ENCODE measurements at places on chromosomes 6 and 20.
A peak's percentile ranks its signal among the peaks of the same experiment; 100 is the strongest.

DNA sequence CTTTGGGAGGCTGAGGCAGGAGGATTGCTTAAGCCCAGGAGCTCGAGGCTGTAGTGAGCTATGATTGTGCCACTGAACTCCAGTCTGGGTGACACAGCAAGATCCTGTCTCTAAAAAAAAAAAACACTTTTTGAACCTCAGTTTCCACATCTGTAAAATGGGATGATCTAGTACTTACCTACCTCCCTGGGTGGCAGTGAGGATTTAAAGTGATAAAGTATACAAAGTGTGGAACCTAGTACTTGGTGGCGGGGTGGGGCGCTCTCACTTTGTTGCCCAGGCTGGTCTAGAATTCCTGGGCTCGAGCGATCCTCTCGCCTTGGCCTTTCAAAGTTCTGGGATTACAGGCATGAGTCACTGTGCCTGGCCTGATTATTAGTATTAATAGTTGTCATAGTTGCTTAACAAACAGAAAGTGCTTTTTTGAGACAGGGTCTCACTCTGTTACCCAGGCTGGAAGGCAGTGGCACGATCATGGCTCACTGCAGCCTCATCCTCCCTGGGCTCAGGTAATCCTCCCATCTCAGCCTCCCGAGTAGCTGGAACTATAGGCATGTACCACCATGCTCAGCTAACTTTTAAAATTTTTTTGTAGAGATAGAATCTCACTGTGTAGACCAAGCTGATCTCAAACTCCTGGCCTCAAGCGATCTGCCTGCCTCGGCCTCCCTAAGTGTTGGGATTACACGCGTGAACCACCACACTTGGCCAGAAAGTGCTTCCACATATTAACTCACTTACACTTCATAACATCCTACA, 7.0 kb upstream of the PLTP start:
- no peak for DNase-seq

GRCh38 chr6:166202321-166202733, 34.7 kb upstream of the TBXT start:
- peak; percentile 36 for DNase-seq

DNA sequence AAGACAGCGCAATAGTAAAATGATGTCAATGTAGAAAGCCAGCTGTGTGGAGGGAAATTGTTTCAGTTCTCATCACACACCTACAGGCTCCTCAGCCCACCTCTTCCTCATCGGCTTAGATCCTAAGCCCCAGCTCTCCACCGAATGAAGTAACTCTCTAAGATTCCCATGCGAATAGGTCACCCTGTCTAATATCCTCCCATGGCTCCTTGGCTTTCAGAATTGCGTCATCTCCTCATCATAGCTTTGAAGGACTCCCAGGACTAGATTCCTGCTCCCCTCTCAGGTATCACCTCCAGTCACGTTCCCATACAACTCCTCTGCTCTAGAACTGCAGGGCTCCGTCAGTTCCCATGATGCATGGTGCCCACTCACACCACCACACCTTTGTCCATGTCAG, 16.2 kb upstream of the SLC22A16 start:
- no peak for DNase-seq

DNA sequence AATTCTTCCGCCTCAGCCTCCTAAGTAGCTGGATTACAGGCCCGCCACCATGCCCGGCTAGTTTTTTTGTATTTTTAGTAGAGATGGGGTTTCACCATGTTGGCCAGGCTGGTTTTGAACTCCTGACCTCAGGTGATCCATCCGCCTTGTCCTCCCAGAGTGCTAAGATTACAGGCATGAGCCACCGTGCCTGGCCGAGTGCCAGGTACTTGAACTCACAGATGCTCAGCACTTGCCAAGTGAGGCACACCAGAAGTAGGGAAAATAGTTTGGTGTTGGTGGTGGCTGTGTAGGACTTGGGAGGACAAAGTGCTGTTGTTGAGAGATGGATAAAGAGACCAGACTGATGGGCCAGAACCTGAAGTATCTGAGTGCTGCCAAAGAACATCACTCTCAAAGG, 40.0 kb upstream of the MBOAT1 start:
- DNase-seq, result no peak

DNA sequence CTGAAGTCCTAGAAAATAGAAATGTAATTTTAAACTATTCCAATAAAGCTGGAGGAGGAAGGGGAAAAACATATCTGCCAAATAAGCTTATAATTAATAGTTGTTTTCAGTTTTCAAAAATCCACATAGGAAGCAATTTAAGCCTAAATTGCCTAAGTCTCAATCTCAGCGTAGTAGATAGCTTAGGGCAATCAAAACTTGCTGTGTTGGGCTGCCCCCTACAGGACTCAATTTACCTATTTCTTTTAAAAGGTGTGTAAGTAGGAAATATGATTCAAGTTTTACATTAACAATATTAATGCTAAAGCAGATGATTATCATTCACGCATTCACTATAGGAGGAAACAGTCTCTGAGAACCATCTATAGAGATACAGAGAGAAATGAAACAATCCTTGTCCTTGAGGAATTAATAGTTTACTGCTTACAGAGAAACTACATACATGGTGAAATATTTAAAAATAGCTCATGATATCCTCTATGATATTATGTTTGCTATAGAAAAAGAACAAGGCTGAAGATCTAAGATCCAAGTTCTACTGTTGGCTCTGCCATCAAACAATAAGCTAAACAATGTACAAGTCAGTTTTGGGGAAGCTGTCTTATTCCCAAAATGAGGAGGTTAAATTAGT, 102.1 kb downstream of the ATG5 start:
- DNase-seq, result peak; percentile 49

DNA sequence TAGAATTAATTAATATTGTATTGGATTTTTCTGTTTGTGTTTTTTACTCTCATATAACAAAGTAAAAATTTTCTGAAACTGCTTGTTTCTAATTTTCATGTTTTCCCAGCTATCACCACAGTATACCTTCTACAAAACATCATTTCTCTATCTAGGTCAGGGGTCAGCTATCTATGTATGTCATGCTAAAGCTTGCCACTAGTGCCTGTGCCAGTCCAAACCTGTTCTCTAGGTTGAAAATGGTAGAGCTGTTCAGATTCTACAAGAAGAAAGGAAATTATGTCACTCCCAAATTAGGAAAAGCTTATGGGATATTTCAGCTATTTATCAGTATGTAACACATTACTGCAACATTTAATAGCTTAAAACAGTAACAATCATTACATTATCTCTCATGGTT, 5.8 kb upstream of the ME1 start:
- no peak for DNase-seq

DNA sequence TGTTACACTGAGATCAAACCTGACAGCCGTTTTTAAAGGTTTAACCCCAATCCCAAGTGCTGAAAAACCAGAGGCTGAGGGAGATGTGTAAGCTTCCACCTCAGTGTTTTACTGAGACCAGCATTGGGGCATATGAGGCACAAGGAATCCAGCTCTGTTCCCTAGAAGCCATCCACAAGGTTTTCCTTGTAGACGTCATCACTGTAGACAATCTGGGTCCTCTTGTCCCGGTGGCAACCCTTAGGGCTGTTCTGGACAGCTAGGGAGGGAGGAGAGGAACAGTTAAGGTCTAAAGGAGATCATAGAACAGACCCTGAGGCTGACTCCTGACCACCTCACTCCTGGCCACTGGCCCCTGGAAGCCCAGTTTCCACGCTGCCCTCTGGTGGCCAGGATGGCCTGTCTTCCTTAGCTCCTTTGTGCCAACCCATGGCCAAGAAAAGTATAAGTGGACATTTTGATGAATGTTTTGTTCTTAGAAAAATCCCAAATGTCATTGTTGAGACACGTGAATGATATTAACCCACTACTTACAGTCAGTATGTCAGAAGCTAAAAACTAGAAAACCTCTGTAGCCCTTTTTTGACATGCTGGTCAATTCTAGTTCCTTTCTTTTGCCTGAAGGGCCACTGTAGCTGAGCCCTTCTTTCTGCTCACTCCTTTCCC, 6.4 kb downstream of the CFB start:
- peak; percentile 30 for DNase-seq

DNA sequence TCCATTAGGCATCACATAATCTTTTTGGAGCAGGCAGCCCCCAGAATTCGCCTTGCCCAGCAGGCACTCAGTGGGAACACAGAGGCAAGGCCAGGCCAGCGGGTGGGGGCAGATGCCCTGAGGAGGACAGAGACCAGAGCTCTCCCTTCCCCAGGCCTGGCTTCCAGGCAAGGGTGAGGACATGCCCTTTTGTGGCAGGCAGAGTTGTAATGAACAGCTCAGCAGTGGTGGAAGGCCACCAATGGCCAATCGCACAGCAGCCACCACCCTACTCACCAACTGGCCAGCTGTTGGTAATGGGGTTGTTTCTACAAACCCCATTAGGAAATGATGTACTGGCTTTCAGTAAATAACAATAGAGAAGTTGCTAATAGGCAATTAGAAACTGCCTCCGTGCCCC, 15.4 kb upstream of the DDO start:
- no peak for DNase-seq

Measured in muscle of arm (tissue), 14 donors.